MV-4-11 (cell line): ENCODE measurements at places on chromosomes 3 and 15.
A peak's percentile ranks its signal among the peaks of the same experiment; 100 is the strongest.

DNA sequence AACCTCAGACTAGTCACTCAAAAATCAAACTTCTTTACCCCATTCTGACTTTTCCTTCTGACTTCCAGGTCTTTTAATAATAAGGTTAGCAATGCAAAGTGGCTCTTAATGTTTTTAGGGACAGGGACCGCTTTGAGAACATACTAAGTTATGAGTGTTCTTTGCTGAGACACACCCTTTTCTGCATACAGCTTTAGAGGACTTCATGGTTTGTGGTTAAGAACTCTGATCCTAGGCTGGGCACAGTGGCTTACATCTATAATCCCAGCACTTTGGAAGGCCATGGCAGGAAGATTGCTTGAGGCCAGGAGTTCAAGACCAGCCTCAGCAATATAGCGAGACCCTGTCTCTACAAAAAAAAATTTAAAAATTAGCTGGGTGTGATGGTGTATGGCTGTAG, 85.8 kb upstream of the CACNA2D3 start:
- DNase-seq = no peak

DNA sequence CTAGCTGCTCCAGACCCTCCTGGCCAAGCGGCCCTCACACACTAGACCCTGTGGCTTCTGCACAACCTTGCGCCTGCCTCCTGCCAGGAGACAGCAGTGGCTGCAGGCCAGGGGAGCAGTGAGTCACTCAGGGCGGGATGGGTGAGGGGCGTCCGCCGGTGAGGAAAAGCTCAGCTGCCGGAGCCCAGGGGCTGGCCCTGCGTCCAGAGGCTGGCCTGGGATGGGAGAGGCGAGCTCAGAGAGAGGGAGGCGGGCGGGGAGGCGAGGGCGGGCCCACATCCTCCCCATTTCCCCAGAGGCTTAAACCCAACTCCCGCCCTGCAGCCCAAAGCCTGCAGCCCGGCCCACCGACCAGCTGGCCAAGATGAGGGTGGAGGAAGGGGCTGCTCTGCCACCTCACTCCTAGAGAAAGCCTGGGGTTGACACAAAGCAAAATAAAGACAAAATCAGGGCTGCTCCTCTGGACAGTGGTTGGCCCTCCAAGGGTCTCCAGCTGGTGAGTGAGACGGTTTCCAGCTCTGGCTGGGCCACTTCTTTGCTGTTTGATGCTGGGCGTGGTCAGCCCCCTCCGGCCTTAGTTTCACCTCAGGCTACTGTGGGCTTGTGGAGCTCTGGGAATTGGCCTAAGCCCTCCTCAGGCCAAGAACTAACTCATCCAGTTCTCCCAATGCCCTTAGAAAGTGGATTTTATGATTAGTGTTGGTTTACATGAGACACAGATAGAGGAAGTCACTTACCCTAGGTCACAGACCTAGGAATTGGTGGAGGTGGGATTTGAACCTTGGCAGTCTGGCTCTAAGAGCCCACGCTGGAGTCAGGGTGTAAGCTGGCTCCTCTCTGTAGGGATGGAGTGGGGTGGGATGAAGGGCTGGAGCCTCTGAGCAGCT, 50.6 kb downstream of the IQSEC1 start:
- no peak for DNase-seq

GRCh38 chr15:62672268-62672667, 370.3 kb upstream of the TPM1 start:
- no peak for DNase-seq

- no peak for DNase-seq
These were observed 42.5 kb upstream of the MME start for GRCh38 chr3:155037508-155038202.

GRCh38 chr3:11494131-11494916, 149.4 kb downstream of the VGLL4 start:
- peak; percentile 83 for DNase-seq

- DNase-seq = peak; percentile 53
These were observed 44.3 kb downstream of the PXYLP1 start for GRCh38 chr3:141275973-141276372.

DNA sequence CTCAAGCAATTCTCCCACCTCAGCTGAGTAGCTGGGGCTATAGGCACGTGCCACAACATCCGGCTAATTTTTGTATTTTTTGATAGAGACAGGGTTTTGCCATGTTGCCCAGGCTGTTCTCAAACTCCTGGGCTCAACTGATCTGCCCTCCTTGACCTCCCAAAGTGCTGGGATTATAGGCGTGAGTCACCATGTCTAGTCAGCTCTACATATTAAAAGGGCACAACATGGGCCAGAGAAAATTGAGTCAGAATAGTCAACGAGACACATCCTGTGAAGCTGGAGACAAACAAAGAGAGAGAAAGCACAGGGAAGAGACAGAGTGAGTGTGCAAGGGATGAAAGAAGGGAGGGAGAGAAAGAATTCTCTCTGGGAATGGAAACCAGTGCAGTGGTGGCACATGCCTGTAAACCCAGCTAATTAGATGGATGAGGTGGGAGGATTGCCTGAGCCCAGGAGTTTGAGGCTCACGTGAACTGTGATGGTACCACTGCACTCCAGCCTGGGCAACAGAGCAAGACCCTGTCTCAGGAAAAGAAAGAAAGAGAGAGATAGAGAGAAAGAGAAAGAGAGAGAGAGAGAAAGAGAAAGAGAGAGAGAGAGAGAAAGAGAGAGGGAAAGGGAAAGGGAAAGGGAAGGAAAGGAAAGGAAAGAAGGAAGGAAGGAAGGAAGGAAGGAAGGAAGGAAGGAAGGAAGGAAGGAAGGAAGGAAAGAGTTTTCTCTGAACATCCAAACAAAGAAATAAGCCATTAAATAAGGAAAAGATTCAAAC, 107.2 kb upstream of the SLC25A36 start:
- DNase-seq = no peak

DNA sequence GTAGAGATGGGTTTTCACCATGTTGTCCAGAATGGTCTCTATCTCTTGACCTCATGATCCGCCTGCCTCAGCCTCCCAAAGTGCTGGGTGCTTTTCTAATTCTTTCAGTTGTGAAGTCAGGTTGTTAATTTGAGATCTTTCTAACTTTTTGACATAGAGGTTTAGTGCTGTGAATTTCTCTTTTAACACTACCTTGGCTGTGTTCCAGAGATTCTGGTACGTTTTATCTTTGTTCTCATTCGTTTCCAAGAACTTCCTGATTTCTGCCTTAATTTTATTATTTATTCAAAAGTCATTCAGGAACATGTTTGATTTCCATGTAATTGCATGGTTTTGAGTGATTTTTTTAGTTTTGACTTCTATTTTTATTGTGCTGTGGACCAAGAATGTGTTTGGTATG, 63.5 kb upstream of the CCDC54 start:
- no peak for DNase-seq

GRCh38 chr15:101315736-101316135, 20.7 kb upstream of the SNRPA1 start:
- DNase-seq = no peak
